ENCODE measurements at places on chromosomes 11 and 22. TPM values are rescaled to one million over a fixed set of nuclear protein-coding genes. Genes with fewer than 3 reads are reported as not detected.

The C22orf23 gene
- 0.50 TPM for total RNA-seq

The C11orf68 gene
- 30.1 TPM for total RNA-seq

The FOLR3 gene
- 1.3 TPM for total RNA-seq

The SART1 gene
- total RNA-seq = 57.1 TPM

The GUCY1A2 gene
- total RNA-seq = 0.29 TPM

The OR5B12 gene
- total RNA-seq = not detected

The PANX3 gene
- total RNA-seq = not detected

The APOL5 gene
- not detected for total RNA-seq

The TMEM86A gene
- under 0.01 TPM for total RNA-seq

The C11orf86 gene
- total RNA-seq = not detected

The CECR2 gene
- total RNA-seq = not detected

The TMEM191C gene
- 1.8 TPM for total RNA-seq

The HTR3A gene
- not detected for total RNA-seq

The SOX6 gene
- total RNA-seq = 0.87 TPM

The CLDN5 gene
- 0.17 TPM for total RNA-seq

The UBQLN3 gene
- 0.15 TPM for total RNA-seq

The FAM181B gene
- not detected for total RNA-seq

The RAB6A gene
- 150 TPM for total RNA-seq

The SYNGR1 gene
- total RNA-seq = 16.2 TPM

The OSBP2 gene
- 1.3 TPM for total RNA-seq

The NPAS4 gene
- total RNA-seq = 0.29 TPM

All from smooth muscle cell of trachea (primary cell).